ENCODE measurements at places on chromosomes 12 and 14. TPM values are rescaled to one million over a fixed set of nuclear protein-coding genes. Genes with fewer than 3 reads are reported as not detected.

The PTPN6 gene
- not detected for total RNA-seq

- no peak overlapping the region for H3K27ac ChIP-seq
- DNase-seq, result no peak
These were observed 385.4 kb downstream of the CCDC91 start for GRCh38 chr12:28575593-28576205.

DNA sequence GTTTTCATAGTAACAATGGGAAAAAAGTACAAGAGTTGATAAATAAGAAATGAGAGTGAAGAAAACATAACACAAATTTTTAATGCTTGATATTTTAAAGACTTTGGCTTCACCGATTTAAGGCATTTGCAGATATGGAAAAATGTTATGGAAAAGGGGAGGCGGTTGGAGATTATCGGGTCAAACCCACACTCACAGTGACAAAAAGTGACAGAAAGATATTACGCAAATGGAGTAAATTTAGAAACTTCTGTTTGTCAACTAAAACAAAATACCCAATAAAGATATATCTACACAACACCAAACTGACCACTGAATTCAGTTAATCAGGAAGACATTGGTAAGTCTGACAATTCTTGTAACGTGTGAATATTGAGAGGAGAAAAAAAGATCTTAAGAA lies 2.5 kb downstream of the PPP1R12A start:
- peak overlapping the region; percentile 99 for H3K27ac ChIP-seq
- peak overlapping the region; percentile 97 for H3K4me3 ChIP-seq
- H3K36me3 ChIP-seq, result peaks cover 32% of the 10 kb centered on the region
- peaks cover 2% of the 10 kb centered on the region for H3K27me3 ChIP-seq
- DNase-seq, result no peak
- peaks cover 69% of the 10 kb centered on the region for H3K4me1 ChIP-seq

The ALDH2 gene
- total RNA-seq, result 43.3 TPM

DNA sequence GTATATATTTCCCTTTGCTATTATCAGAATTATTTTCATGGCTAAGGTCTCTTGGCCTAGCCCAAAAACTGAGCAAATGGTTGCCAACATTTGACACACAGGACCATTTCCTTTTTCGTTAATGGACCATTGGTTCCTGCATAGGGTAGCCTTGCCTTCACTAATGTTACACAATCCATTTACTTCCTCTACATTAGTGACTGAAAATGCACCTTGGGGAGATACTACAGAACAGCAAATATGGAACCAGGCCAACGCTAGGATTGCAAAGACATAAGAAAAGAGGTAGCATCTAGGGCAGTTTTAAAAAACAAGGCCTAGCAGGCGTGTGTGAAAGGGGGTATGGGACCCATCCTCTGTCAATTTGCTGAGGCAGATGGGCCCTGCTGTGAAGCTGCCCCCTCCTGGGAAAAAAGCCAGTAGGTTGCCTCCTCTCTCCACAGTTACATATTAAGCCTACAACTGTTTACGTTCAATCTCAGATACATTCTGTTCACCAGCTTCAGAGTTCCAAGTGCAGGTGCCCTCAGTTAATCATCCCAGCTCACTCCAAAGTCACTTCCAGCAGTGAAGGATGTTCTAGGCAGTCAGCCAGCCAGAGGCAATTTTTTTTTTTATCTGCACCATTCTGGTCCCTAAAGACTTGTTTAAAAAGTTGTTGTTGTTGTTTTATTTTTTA lies 15.0 kb downstream of the AQP6 start:
- no peaks in the 10 kb centered on the region for H3K27me3 ChIP-seq
- no peak for DNase-seq
- no peak overlapping the region for H3K27ac ChIP-seq
- no peak overlapping the region for H3K4me3 ChIP-seq
- H3K36me3 ChIP-seq, result peaks cover 17% of the 10 kb centered on the region

GRCh38 chr14:69593018-69593677 lies 18.2 kb upstream of the SUSD6 start:
- no peak overlapping the region for H3K27ac ChIP-seq
- no peaks in the 10 kb centered on the region for H3K36me3 ChIP-seq
- DNase-seq, result peak; percentile 9
- H3K4me3 ChIP-seq, result peak overlapping the region; percentile 47

Data from HFFc6 (cell line).